ENCODE measurements at places on chromosomes 7 and 10.

DNA sequence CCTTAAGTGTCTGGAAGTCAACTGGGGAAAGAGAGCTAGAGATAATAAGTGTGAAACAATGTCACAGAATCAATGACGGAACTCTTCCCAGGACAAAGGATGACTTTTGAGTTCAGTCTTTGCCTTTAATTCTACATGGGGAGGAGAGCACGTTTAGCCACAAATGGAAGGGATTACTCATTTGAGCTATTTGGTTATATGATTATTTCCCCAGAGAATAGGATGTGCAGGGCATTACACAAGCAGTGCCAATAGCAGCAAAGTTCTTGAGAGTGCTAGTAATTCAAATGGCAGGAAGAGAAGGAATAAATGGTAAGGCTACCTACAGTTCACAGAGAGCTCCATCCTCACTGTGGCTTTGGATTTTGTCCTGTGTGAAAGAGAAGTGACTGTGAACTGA, 6.0 kb downstream of the EGFR start:
- no peak for DNase-seq

- DNase-seq = no peak
Observed at GRCh38 chr10:30970760-30971460, 60.8 kb downstream of the ZNF438 start.

GRCh38 chr7:156014201-156014600, 201.9 kb upstream of the SHH start:
- DNase-seq = no peak

- DNase-seq = no peak
Observed at GRCh38 chr7:111730476-111731300, 168.4 kb upstream of the IMMP2L start.

GRCh38 chr10:124696446-124697392, 47.5 kb downstream of the FAM53B start:
- no peak for DNase-seq

DNA sequence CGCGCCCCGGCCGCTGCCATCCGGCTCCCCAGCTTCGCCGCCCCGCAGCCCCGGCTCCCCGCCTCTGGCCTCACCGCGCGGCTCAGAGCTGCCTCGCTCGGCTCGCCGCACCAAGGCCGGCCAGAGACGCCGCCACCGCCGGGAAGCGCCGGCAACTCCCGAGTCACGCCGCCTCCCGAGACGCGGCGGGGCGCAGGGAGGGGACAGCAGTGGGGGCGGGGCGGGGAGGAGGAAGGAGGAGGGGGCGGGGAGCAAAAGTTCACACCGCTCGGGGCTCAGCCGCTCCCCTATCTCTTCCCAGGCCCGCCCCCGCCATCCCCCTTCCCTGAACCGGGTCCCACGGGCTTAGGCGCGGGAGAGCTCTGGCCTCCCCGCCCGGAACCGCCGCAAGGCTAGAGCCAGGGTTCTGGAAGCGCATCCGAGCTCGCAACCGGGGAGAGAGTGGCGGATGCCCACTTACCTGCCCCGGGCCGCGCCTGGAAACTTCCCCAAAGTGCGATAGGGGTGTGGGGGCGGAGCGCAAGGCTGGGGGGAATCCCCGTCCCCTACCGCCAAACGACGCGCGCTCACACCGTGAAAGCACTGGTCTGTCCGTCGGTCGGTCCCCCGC, 1.0 kb downstream of the CHST15 start:
- DNase-seq = no peak

DNA sequence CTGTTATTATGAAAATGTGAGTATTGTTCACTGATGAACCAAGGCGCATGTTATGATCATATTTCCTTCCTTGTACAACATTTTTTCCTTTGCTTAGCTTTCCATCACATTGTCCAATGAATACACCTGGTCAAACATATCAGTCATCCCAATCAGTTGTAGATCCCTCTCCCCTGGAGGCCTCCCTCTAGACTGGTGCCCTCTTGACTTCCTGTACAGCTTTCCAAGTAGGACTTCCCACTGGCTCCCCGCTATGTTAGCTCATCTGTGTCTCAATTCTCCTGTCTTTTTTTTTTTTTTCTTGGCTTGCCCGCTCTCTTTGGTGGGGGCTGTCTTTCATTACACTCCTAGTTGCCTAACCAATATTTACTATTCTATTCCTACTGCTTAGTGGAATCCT, 214.2 kb upstream of the NPY start:
- no peak for DNase-seq
